ENCODE measurements at places on chromosomes 6 and 20. TPM values are rescaled to one million over a fixed set of nuclear protein-coding genes. Genes with fewer than 3 reads are reported as not detected.

The ENPP1 gene
- polyA plus RNA-seq, result 20.9 TPM

DNA sequence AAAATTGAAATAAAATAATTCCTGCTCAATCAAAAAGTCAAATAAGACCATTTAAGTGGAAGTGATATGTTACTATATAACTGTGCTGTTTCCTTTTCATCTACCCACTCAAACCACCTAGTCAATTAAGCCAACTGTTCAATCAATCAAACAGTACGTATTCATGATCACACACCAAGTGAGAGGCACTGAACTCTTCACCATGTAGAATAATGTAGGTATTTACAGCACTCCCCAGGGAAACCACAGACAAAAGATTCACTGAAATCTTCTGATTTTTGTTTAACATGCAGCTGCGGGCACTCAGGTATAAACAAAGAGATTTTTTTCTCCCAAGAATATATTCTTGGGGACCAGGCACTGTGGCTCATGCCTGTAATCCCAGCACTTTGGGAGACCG, 21.3 kb upstream of the OPRM1 start:
- no peak for DNase-seq

- DNase-seq, result no peak
Measured at GRCh38 chr6:143555582-143555981, 44.1 kb upstream of the FUCA2 start.

GRCh38 chr6:146700078-146700686, 101.4 kb downstream of the ADGB start:
- DNase-seq, result peak; percentile 68

- DNase-seq, result no peak
Measured at GRCh38 chr6:4270776-4271175, 135.4 kb upstream of the ECI2 start.
